ENCODE measurements at places on chromosomes 7 and 10.

GRCh38 chr7:12030116-12030515 is 181.0 kb upstream of the TMEM106B start:
- no peak for DNase-seq

DNA sequence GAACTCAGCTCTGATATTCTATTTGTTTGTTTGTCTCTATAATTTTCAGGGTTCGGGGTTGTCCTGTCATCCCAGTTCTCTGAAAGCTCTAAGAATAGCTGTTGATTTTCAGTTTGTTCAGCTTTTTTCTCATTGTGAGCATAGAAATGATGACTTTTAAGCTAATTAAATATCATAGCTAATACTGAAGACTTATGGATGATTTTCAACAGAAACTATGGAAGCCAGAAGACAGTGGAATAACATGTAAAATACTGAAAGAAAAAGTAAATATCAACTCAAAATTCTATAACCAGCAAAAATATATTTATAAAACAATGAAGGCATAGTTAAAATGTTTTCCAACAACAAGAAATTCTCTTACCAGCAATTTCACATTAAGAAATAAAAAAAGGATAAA is 96.4 kb upstream of the ETV1 start:
- no peak for DNase-seq

GRCh38 chr10:4243651-4244050 is 458.6 kb upstream of the KLF6 start:
- DNase-seq: no peak

DNA sequence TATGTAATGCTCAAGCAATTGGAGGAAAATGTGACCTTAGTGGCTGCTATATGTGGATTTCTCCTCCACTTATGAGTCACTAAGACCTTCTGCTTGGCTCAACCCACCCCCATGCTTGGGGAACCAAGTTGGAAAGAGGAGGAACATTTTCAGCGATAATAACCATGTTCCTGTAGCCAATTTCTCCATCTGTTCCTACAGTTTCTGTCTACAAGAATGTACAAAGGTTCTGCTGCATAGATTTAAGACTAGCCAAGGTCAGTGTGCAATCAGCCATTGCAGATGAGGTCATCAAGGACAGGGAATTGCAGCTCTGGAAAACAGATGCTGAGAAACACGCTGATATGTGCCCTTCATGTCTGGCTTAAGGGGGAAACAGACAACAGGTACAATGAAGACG is 5.6 kb upstream of the NRCAM start:
- DNase-seq: peak; percentile 31

DNA sequence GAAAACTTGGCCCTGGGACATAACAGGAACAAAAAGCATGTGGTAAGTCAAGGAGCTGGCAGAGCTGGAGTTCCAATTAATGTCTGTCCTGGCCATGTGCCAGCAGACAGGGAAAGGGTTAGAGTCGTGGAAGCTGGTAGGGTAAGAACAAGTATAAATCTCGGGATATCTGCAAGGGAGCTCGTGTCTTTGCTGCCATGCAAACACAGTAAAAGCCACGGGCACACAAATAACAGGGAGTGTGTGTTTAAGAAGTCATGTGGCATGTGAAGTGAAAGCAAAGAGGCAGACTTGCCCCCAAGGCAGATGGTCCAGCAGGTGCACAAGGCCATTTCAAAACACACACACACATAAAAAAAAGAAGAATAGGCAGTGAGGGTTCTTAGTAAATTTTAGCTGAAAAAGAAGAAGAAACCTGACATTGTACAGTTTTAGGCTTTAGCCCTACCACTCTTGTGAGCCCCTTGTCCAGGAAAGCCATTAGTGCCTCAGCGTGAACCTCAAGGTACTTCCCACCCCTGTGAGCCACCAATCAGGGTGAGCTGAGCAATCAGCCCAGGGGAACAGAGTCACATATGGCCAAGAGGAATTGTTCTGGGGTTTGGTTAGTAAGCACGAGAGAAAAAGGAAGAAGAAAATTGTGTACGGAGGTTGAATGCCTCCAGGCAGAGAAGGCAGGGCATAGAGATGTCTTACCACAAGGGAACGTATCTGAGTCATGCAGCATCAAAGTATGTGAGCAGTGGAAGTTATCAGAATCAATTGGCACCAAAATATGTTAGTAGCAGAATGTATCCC is 32.8 kb upstream of the ARHGAP12 start:
- no peak for DNase-seq

DNA sequence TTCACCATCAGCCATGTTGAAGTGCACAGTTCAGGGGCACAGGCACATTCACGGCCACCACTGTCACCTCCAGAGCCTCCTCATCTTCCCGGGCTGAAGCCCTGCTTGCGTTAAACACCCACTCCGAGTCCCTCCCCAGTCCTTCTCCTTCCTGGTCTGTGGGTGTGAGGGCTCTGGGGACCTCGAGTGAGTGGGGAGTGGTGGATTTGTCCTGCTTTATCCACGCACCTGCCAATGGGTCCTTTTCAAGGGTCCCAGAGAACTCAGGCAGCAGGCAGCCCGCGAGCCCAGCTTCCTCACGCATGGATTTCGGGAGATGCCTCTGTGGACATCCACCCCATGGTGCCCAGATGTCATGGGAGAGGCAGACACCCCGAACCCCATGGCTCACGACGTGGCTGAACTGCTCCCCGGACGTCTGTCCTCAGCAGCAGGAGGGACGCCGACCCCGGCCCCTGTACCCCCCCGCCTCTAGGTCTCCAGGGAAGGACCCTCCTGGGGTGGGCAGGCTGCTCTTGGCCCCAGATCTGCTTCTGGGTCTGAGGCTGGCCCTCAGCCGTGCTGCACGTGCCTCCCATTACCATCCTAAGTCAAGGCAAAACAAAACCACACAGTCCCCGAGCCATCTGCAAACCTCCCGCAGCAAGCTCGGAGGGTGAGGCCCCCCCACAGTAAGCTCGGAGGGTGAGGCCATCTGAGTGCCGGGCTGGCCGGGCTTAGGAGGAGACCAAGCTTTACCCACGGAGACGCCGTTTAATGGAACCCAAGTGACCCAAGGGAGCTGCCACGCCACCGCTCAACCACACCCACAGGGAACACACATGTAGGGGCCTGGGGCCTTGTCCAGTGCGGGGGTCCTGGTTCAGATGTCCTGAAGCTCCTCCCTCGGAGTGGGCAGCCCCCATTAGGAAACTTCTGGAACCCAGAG is 9.0 kb downstream of the CYP2W1 start:
- no peak for DNase-seq

DNA sequence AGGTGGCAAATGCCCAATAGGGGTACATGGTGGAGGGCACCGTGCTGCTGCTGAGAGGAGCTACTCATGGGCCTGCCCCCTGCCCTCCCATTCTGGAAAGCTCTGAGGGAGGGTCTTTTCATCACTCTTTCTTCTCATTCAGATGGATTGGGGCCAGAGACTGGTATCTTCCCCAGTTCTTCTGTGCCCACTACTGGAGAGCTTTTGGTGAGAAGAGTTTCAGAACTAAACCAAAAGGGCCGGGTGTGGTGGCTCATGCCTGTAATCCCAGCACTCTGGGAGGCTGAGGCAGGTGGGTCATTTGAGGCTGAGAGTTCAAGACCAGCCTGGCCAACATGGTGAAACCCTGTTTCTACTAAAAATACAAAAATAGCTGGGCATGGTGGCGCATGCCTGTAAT is 12.5 kb downstream of the ADRA2A start:
- DNase-seq: no peak
